Heart left ventricle (tissue), 16 donors: ENCODE measurements at places on chromosomes 5 and 9. TPM values are rescaled to one million over a fixed set of nuclear protein-coding genes. Genes with fewer than 3 reads are reported as not detected.

DNA sequence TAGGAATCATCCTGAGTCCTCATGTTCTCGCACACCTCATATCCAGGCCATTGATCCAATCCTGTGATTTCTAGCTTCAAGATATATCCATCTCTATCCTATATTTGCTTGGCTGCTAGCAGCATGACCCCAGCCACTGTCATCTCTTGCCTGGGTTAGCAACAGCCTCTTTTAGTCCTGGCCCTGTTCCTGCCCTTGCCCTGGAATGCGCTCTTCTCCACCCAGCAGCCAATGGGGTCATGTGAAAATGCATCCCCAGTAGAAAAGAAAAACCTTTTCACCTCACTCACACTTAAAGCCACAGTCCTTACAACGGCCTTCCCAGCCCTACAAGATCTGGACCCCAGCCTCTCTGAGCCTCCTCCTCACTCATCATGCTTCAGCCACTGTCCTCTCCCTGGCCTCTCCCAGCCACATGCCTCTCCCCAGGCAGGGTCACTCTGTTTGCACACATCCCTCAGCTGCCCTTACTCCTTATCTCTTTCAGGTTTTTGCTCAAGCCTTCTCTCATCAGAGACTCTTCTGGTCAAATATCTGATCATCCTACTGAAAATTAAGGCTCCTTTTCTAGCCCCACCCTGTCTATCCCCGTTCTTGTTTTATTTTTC lies 34.3 kb upstream of the NR3C1 start:
- DNase-seq = no peak

GRCh38 chr5:96337048-96337781 lies 95.8 kb downstream of the PCSK1 start:
- DNase-seq = no peak

DNA sequence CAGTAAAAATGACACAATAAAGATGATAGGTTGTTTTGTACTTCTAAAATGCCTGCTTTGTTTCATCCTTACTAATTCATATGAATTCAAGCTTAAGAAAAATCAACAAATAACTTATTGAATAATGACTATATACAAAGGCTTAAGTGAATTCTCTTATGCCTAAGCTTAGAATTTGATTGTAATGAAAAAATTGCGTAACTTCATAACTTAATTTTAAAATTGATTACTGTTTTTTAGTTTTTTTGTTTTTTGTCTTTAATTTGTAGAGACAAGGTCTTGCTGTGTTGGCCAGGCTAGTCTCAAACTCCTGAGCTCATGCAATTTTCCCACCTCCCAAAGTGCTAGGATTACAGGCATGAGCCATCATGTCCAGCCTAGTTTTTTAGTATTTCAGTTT lies 391.9 kb downstream of the ARRDC3 start:
- DNase-seq = no peak

GRCh38 chr9:132993511-132993939 lies 15.0 kb downstream of the GFI1B start:
- no peak for DNase-seq

- DNase-seq = no peak
Observed at GRCh38 chr5:8825139-8825757, 720.6 kb downstream of the SEMA5A start.

GRCh38 chr5:65562731-65563701 lies at the start of the genes CENPK and PPWD1:
CENPK (minus strand) TSS chr5:65563168; CDS start chr5:65554907, 8,261 bp downstream.
PPWD1 (plus strand) TSS chr5:65563296; CDS start chr5:65563311, 15 bp downstream.
- DNase-seq = peak; percentile 96

DNA sequence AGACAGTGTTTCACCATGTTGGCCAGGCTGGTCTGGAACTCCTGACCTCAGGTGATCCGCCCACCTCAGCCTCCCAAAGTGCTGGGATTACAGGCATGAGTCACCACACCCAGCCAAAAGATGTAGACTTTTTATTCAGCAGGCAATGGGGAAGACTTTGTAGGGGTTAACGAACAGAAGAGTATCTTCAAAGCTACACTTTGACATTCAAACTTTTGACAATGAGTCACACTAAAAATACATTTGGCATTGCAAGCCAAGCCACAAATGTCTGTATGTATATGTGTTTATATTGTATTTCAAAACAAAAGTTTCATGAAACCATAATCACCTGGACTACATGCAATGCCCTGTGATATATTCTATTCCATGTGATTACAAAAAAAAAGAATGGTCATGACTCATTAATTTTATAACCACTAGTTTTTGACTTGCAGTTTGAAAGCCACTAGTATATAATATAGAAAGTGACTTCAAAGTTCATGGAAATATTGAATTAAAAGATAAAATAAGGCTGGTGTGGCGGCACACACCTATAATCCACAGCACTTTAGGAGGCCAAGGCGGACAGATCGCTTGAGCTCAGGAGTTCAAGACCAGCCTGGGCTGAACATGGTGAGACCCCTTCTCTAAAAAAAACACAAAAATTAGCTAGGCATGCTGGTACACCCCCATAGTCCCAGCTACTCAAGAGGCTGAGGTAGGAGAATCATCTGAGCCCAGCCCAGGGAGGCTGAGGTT lies 8.3 kb downstream of the DIMT1 start:
- DNase-seq = no peak

DNA sequence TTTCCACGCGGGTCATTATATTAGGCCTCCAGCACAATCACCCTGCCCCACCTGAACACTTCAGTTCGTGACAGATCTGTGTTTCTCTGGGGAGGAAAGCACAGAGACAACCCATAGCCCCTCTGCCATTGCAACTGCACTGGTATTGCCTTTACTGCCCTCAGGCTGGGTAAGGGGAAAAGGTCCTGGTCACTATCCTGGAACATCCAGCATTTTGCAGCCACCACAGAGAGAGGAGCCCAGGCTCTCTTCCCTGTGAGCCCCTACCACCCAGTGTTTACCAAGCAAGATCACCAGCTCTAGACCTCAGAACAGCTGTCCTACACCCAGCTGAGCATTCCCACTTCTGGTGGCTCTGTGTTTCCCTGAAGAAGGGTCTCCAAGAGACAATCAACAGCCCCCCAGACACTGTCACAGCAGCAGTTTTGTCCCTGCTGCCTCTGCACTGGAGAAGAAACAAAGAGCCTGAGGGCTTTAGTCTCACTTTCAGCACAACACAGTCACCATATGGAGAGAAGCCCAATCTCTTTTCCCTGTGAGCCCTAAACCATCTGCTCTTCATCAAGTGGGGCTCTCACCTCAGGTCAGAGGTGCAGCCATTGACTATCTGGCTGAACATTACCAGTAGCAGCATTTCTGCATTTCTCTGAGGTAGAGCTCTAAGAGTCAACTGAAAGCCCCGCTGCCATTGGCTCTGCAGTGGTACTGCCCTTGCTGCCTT lies 655.2 kb upstream of the FAM174A start:
- no peak for DNase-seq

DNA sequence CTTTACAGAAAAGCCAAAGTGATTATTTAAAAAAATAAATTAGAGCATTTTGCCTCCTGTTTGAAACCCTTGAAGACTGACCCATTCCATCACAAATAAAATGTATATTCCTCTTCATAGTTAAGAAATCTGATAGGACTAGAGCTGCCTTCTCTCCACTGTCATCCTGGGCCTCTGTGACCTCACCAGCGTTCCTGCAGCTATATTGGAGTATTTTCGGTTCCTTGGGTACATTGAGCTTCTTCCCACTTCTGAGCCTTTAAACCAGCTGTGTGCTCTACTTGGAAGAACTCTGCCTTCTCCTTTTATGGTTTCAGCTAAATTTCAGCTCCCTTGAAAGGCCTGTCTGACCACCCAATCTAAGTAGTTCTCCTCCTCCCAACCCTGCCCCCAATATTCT lies 99.1 kb upstream of the ABCA1 start:
- no peak for DNase-seq

GRCh38 chr5:133683646-133684596 lies 71.6 kb upstream of the FSTL4 start:
- no peak for DNase-seq

- DNase-seq = no peak
Observed at GRCh38 chr5:10248378-10249260, 1.1 kb downstream of the ATPSCKMT start.

The NR5A1 gene
- not detected for total RNA-seq

The PROB1 gene
- 28.4 TPM for total RNA-seq
